Right atrium auricular region (tissue), 2 donors: ENCODE measurements at places on chromosomes 1 and 21. TPM values are rescaled to one million over a fixed set of nuclear protein-coding genes. Genes with fewer than 3 reads are reported as not detected.

The LCE3E gene
- not detected for total RNA-seq

DNA sequence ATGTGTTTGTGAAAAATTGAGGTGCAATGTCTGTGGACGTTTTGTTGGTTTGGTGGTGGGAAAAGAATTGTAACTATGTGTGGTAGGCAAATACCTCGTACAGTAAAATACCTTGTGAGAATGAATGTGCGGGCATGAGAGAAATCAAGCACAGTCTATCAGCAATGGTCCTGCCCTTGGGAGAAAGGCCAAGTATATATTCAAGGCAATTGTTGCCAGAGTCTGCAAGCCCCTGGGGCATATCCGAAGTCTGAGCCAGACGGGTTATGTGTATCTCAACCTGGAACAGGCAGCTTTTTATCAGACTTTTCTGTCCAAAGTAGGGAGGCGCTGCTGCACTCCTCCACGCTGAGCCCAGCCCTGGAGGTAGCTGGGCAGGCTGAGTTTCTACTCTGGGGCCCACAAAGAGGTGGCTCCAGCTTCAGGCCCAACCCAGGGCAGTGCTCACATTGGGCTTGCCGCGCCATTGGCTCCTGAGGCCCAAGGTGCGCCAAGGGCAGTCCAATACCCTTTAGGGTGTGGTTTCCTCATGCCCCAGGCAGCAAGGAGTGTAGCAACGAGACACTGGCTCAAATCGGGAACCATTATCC is 9.4 kb upstream of the GNL2 start:
- no peaks in the 10 kb centered on the region for H3K27me3 ChIP-seq
- H3K4me3 ChIP-seq, result no peak overlapping the region
- H3K27ac ChIP-seq, result no peak overlapping the region
- DNase-seq, result no peak
- no peaks in the 10 kb centered on the region for H3K4me1 ChIP-seq
- no peaks in the 10 kb centered on the region for H3K36me3 ChIP-seq

DNA sequence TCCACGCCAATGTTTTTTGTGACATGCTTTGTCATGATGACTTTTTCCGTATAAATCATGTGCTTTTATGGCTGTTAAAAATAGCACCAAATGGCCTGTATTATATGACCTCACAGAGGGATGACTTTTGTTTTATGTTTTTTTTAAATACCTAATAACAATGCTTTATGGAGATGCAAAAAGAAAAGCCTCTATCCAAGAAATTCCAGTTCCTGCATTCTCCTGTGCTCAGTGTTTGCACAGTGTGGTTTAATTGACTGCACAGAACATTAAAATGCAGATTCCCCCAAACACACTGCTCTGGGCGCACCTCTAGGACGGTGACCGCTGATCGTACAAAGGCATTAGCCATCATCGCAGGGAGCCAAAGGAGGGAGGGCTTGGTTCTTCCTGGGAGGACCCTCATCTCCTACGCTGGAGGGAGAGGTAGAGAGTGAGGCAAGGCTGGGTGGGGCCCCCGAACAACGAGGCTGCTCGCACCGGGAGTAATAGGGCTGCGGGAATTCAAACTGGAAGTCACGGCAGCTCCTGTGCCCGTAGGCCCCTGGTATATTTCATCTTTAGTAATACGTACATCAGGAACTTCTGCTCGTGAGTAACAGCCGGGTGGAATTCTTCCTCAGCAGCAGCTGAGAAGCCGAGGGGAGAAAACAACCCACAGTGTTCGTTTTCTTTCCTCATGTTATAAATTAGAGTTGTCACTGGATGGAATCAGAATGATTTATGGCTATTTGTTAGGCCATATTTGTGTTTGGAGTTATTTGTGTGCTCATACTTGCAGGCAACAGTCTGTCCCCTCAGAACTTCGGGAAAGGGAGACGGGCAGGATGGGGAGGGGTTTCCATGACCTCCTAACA is 465.6 kb downstream of the CAMTA1 start:
- no peak overlapping the region for H3K27ac ChIP-seq
- H3K36me3 ChIP-seq, result no peaks in the 10 kb centered on the region
- no peak for DNase-seq

The DIRAS3 gene
- 0.96 TPM for total RNA-seq

The CCDC190 gene
- 0.28 TPM for total RNA-seq
